Esophagus squamous epithelium (tissue), 5 donors: ENCODE measurements at places on chromosomes 6 and 20. TPM values are rescaled to one million over a fixed set of nuclear protein-coding genes. Genes with fewer than 3 reads are reported as not detected.

DNA sequence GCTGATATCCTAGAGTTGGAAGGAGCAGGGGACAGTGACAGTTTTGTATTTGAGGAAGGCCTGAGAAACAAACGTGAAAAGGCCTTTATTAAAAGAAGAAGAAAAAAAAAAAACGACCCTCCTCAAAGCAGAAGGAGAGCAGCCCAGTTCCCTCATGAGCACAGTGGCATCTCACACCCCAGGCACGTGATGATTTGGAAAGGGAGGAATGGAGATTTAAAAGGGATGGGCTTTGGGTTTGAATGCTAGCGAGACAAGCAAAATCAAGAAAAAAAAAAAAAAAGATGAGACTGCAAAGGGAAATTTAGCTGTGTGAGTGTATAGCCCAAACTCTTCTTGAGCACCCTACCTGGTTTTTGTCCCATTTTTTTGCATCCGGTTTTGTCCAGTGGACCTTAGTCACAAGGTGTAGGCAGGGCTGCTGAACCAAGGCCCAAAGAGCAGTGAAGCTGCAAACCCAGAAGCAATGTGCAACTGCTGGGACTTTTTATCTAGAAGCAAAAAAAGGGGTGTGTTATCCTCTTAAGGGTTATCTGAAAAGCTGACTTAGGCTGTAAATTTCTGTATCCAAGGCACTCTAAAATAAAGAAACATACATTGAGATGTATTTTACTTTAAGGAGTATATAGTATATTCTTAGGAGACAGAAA, 54.5 kb upstream of the RREB1 start:
- no peak for DNase-seq

- no peak for DNase-seq
Measured at GRCh38 chr6:112205427-112206109, 48.8 kb downstream of the LAMA4 start.

- no peak for DNase-seq
Measured at GRCh38 chr20:15618912-15619311, 954.3 kb downstream of the KIF16B start.

DNA sequence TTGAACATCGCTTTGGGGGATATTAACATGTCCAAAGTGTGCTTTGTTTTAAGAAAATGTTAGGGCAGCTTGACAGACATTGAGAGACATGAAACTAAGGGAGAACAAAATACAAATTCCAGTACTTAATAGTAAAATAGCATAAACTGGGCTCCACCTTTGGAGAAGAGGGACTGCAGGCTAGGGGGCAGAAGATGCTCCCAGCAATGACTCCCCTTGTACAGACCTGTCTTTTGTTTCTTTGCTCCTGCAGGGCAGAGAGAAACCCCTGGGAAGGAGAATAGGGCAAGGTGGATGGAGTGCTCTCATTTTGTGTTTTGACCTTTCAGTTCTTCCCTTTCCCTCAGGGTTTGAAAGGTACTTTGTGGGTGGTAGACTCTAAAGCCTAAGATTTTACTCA, 115.6 kb upstream of the PLCB4 start:
- no peak for DNase-seq

Gene SPATA25
- not detected for total RNA-seq

DNA sequence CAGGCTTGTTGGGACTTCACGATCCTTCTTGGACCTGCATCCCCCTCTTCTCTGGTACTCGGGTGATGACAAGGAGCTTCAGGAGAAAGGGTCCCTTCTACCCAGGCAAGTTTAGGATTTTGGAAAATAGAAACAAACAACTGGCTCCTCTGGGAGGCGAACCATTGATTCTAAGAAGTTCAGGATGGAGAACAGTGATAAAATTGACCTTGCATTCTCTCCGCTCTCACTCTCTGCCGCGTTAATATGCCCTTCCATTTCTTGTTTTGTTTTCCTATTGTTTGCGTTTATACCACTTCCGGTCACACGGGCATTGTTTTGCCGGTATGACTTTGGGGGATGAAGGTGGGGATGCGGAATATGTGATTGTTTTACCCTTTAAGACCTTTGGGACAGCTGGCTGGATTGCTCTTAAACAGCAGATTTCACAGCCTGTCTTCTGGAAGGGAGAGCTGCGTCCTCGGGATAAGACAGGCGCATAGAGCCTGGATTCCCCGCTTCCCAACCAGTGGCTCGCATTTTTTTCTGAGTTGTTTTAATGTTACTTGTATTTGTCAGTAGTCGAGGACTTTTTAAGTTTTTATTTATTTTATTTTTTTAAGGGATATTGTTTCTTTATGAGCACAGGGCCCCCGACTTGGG, 144.3 kb upstream of the ZNF184 start:
- DNase-seq: no peak

Gene ADGRB3
- 1.1 TPM for total RNA-seq

Gene MEP1A
- not detected for total RNA-seq

- DNase-seq: no peak
Measured at GRCh38 chr6:34386316-34387137, 5.9 kb downstream of the NUDT3 start.

Gene FABP7
- not detected for total RNA-seq

GRCh38 chr6:44294832-44295791, 18.0 kb downstream of the AARS2 start:
- no peak for DNase-seq

GRCh38 chr20:45019027-45019761, 52.9 kb downstream of the STK4 start:
- DNase-seq: no peak

- no peak for DNase-seq
Measured at GRCh38 chr6:136757150-136757549, 35.1 kb downstream of the MAP3K5 start.

DNA sequence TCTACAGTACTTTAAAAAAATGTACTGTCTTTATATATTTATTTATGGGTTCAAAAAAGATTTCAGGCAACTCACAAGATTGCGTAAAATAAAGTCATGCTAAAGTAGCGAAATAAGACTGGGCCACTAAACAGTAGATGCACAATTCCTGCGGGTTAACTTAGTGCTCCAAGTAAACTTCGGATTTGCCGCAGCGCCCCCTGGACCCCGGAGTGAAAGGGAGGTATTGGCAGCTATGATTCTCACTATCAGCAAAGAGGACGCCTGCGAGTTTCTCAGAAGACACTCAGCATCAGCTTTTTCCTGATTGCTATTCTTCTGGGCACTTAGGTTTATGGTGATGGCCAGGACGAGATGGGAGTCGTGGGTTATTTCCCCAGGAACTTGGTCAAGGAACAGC, 1.4 kb downstream of the OTOR start:
- DNase-seq: no peak

DNA sequence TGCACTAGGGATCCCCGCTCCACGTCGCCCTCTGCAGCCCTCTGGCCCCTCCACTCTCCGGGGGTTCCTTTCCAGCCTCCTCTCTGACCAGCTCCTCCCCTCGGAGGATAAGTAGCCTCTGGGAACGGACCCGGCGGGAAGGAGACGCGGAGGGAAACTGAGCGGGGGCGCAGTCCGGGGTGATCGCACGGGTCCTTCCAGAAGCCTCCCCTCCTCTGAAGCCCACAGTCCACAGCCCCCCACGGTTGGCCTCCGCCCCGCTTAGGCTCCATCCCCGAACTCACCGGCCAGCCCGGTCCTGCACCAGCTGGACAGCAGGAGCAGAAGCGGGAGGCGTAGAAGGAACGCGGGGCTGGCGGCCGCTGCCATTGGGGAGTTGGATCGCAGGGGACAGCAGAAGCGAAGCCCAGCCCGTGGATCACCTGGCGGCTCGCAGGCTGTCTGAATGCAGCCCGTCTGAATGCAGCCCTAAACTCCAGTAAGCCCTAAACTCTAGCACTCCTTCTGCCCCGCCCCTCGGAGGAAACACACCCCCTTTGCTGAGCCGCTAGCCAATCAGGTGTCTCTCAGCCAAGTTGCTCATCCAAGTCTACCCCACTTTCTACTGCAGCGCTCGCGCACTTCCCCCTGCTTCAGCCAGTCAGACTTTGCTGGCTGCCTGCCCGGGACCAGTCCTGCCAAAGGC, at the start of gene RAET1G:
RAET1G (minus strand) TSS at position 480 of the 685 bp plus-strand sequence; CDS start at position 369, 111 bp downstream.
- peak; percentile 50 for DNase-seq

Gene IL17A
- total RNA-seq: not detected

Gene TGM2
- 6.1 TPM for total RNA-seq

- no peak for DNase-seq
Measured at GRCh38 chr6:41696788-41697187, 38.6 kb downstream of the TFEB start.

Gene SPDEF
- total RNA-seq: not detected

GRCh38 chr20:3262566-3262965, 23.6 kb upstream of the SLC4A11 start:
- no peak for DNase-seq

DNA sequence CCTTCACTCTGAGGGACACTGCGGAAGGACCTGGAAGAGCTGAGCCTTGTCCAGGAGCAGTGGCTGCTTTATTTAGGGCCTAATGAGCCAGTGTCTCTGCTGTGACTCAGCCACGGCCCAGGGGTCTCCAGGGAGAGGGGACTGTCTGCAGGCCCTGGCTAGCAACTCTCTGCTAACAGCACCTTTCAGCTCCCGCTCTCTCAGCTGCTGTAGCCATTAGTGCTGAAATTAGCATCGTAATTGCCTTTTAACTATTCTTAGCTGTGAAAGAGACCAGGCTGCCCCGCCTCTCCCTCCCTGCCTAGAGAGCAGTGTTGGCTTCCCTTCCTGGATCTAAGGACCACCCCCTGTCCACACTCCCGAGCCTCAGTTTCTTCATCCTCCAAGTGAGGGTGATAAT, 53.1 kb upstream of the SLC32A1 start:
- DNase-seq: no peak

DNA sequence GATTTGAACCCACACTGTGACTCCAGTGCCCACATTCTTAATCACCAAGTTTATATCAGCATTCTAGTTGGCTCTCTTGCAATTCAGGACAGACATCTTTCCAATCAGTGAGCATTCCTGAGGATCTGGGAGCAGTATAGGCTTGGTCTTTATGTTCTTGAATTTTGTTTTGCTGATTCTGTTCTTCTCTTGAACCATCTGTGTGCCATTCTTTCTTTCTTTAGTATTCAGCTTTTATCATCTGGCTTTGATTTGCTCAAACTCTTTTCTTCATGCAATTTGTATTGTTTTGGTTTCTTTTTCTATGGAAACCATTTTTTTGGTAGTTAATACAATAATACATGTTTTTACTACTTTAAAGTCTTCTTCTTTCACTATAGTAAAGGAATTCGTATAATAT, 162.4 kb downstream of the CD109 start:
- no peak for DNase-seq

Gene CD2AP
- 31.9 TPM for total RNA-seq

- DNase-seq: no peak
Measured at GRCh38 chr20:20492521-20493332, 124.8 kb downstream of the INSM1 start.
